ENCODE measurements at places on chromosomes 6 and 20. TPM values are rescaled to one million over a fixed set of nuclear protein-coding genes. Genes with fewer than 3 reads are reported as not detected.

- no peak for DNase-seq
Observed at GRCh38 chr6:151916075-151916474, 108.6 kb downstream of the ESR1 start.

- DNase-seq, result peak; percentile 91
Observed at GRCh38 chr6:1609648-1610496, at the start of gene FOXC1. Gene FOXC1, plus strand, starts transcription at chr6:1609915. Its CDS starts 531 bp downstream, at chr6:1610446.

DNA sequence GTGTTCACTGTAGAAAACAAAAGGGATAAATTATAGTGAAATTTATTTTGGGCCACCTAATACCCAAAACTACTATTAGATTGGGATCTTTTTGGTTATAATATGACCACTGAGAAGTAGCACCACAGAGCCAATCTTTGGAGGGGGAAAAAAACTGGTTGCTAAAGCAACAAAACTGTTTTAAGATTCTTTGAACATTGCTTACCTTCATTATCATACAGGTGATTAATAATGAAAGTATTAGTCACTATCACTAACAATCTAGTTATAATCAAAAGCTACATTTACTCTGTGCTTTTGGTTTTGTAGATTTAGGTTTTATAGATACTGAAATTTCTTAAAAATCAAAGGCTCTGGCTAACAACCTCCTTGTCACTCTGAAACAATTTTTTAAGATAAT lies 31.7 kb downstream of the STX7 start:
- no peak for DNase-seq

GRCh38 chr6:111280445-111280955 lies 193.2 kb downstream of the SLC16A10 start:
- DNase-seq, result no peak

- DNase-seq, result peak; percentile 15
Observed at GRCh38 chr6:4359108-4359730, 223.8 kb upstream of the ECI2 start.

DNA sequence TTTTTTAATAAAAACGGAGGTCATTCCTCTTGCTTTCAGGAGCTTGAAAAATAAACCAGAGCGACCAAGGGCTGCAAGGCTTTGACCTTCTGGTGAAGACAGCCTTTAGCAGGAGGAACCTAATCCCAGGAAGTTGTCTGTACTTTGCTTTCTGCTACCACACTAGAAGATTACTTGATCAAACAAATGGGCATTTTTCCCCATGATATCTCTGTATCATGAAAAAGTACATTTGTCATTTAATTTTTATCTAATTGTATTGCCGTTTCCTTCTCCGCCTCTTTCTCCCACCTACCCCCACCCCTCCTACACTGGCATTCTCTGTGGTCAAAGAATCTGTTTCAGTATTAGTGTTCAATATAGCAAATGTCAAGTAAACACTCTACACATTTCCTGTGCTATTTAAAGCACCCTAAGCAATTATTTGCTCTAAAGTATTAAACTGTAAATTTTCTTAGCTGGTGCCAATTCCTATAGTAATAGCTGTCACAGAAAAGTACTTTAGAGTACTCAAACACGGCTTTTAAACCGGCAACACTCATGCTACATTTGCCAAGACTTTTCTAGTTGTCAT lies 29.7 kb downstream of the ATXN1 start:
- no peak for DNase-seq

- DNase-seq, result no peak
Observed at GRCh38 chr20:32139947-32140346, 30.4 kb downstream of the TM9SF4 start.

The SAMD3 gene
- polyA plus RNA-seq, result 5.9 TPM

The LY6G5C gene
- 2.5 TPM for polyA plus RNA-seq

The OPRM1 gene
- 0.05 TPM for polyA plus RNA-seq

The BEND6 gene
- 0.87 TPM for polyA plus RNA-seq

The NKAPL gene
- 1.5 TPM for polyA plus RNA-seq

The CITED2 gene
- 19.4 TPM for polyA plus RNA-seq
